Cardiac fibroblast (primary cell): ENCODE measurements at places on chromosomes 11 and 22.

DNA sequence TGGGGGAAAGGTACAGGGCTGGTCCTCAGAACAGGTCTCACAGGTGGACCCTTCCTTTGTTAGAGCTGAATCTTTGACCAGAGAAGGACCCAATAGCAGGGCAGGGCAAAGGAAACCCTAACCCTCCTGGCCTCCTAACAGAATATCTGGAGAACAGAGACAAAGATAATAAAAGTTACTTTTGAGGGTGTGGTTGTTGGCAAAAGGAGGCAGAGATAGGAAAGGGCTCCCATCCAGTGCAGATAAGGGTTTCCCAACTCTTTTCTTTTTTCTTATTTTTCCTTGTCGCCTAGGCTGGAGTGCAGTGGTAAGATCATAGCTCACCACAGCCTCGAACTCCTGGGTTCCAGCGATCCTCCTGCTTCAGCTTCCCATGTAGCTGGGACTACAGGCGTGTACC is 11.9 kb downstream of the PCSK7 start:
- no peak for DNase-seq

- no peak for DNase-seq
Measured at GRCh38 chr22:47806894-47807293, 1044.4 kb downstream of the TBC1D22A start.

DNA sequence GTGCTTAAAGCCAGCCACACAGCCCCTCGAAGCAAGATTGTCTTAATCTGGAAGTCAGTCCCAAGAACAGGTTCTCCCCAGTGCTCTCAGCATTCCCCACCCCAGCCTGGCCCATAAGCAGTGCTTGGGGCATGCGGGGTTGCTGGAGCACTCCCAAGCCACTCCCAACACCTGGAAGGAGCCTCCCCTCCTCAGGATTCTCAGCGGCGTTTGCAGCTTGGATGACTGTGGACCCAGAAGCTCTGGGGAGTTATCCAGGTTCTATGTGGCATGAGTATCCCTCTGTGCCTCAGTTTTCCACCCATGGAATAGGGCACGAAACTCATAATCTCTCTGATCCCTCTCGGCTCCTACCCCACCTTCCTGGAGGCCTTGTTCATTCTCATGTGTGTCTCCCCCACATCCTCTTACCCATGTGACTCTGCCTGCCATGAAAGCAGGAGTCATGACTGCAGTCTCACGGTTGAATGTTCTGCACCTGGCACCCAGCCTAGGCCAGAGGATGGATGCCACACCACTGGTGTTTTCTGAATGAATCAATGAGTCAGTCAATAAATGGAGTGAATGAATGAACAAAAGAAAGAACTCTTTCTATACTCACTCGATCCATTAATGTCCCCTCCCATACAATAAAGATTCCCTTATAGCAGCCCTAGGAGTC is 33.4 kb upstream of the WNT7B start:
- peak; percentile 78 for DNase-seq

DNA sequence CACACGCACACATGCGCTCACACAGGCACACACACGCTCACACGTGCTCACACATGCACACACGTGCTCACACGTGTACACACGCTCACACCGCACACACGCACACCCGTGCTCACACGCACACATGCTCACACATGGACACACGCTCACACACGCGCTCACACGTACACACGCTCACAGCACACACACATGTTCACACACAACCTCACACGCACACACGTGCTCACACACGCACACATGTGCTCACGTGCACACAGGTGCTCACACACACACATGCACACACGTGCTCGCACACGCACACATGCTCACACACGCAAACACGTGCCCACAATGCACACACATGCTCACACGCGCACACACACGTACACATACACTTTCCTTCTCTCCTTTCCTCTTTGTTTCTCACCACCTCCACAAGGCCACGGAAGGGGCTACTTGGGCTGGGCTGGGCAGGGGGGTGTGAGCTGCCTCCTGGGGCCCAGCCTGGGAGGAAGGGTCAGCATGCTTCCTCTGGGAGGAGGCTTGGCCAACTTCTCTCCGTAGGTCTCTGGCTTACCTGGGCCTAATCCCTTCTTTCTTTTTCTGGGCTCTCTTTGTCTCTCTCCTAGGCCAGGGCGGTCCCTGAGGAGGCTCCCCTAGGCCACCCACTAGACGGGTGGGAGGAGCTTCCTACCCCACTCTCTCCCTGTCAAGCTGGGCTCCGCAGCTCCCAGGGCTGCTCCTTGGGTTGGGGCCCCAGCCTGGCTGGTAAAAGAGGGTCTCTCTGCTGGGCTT is 34.5 kb upstream of the PARVG start:
- DNase-seq: no peak

GRCh38 chr11:60211206-60211605 is 28.3 kb upstream of the MS4A6A start:
- no peak for DNase-seq

DNA sequence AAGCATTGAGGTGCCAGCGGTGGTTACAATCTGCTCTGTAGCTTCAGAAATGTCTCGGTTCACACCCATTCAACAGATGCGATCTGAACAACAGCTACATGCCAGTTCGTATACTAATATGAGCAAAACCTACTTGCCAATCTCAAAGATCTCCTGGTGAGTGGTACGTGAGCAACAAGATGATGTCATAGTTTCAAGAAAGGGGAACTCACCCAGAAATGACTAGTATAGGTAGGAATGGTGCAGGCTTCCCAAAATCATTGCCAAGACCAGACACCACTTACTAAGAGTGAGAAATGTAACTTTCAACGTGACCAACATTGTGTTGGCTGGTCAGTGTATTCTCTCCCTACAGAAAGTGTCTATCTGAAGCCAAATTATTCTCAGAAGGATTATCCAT is 31.1 kb downstream of the OR6Q1 start:
- DNase-seq: peak; percentile 95

DNA sequence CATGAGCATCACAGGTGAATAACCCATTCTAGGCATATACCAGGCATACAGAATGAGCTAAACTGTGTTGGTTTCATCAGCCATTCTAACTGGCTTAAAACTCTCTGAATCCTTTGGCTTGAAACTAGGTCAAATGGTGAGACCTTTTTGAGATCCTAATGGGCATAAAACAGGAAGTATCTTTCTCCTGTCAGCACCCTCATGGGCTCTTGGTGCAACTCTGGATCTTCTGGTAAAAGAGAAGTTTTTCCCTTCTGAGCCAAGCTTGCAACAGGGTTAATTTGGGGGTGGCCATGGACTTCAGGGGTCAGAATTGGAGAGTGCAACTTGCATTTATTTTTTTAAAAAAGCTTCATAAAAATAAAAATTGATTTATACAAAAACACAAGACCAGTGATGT is 67.9 kb upstream of the GRAMD1B start:
- DNase-seq: no peak

- no peak for DNase-seq
Measured at GRCh38 chr22:38073150-38074130, 10.5 kb downstream of the SLC16A8 start.

DNA sequence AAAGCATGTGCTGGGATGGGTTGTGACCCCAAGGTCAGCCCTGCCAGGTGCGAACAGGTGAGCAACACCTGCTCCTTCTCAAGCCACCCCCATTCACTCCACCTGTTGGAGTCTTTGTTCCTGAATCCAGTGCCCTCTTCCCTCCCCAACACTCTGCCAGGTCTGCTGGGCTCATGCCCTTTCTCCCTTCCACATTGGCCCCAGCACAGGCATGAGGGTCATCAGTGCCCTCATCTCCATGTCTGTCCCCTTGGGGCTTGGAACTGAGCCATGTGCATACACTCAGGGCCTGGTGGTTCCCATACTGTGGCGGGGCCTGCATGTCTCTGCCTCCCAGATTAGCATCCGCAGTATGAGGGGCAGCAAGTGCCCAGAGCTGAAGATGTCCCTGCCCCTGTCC is 19.1 kb downstream of the RFPL2 start:
- no peak for DNase-seq

DNA sequence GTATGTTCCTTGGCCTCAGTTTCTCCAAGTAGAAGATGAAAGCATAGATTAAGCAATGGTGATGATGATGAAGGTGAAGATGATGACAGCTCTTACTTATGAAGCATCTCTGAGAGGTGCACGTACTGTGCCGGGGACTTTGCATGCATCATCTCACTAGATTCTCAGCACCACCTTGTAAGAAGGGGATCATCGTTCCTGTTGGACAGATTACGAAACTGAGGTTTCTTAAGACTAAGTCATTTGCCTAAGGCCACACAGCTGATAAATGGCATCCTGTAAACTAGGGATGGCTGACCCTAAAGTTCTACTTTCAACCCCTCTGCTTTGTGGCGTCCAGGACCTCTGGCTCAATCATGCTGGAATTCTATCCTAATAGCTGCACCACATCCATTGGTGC is 8.7 kb downstream of the MS4A15 start:
- no peak for DNase-seq

GRCh38 chr11:130094614-130095013 is 24.9 kb downstream of the APLP2 start:
- no peak for DNase-seq

DNA sequence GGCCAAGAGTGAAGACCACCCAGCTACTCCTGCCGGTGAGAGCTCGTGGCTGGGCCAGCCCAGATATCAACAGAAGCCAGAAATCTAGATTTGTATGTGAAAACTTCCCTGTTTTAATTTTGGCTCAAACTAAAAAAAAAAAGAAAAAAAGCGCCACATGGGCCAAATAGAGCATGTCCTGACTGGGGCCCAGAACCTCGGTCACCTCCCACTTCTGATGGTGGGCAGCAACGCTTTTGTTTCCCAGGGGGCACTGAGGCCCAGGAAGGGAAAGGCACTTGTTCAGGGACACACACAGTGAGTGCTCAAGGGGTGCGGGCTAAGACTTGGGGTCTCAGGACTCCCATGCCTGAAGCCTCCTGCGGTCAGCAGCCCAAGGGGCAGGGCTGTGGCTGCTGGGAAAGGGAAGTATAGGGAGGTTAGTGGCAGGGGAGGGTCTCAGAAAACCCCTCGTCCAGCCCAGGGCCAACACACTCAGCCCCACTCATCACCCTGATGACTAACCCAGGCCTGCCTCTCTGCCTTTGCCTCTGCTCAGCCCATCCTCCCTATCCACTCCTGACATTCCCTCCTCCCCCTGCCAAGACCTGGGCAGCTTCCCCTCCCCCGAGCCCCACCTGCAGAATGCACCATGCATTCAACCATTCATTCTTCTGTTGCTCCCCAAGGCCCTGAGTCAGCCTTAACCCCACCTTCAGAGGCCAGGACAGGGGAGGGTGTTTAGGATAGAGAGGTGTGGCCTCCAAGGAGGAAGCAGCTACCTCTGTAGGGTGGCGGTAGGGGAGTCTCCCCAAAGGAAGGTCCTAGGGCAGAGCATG is 30.0 kb upstream of the TCF20 start:
- DNase-seq: no peak

GRCh38 chr11:313304-313786 is 495 bp upstream of the IFITM1 start:
- no peak for DNase-seq

GRCh38 chr11:36162006-36162882 is 127.0 kb downstream of the COMMD9 start:
- DNase-seq: no peak

DNA sequence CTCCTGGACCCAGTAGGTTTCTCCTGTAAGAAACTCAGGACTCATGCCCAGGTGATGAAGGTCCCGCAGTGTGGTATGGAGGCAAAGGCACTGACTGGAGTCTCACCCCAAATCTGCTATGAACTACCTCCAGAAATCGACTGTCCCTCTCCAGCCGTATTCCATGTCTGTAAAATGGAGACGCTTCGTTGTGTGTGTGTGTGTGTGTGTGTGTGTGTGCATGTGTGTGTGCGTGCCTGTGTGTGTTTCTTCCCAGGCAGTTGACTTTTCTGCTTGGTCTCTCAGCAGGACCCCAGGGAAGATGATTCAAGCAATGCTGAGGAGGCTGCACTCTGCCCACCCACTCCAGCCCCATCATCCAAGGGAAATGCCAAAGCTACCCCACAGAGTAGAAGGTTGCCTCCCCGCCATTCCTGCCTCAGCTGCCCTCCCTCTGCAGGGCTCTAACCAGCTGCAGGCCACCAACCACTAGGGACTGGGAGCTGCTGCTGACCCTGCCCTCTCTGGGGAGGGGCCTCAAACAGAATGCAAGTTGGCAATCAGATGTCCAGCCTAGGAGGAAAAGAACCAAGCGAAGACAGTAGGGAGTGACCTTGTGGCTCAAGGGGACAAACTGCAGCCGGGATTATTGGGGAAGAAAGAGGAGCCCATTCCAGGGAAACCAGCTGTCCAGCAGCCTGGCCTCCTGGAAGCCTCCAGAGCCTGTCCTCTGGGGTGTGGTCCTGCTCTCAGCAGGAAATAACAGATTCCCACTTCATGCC is 56.2 kb downstream of the SLC22A12 start:
- DNase-seq: no peak

- DNase-seq: no peak
Measured at GRCh38 chr11:76277298-76278175, 71.2 kb upstream of the WNT11 start.

- DNase-seq: peak; percentile 32
Measured at GRCh38 chr11:69080257-69080995, 31.7 kb downstream of the TPCN2 start.

GRCh38 chr11:103829596-103829995 is 206.8 kb upstream of the DDI1 start:
- DNase-seq: no peak

- DNase-seq: no peak
Measured at GRCh38 chr22:49862496-49862776, 8.8 kb downstream of the ZBED4 start.

DNA sequence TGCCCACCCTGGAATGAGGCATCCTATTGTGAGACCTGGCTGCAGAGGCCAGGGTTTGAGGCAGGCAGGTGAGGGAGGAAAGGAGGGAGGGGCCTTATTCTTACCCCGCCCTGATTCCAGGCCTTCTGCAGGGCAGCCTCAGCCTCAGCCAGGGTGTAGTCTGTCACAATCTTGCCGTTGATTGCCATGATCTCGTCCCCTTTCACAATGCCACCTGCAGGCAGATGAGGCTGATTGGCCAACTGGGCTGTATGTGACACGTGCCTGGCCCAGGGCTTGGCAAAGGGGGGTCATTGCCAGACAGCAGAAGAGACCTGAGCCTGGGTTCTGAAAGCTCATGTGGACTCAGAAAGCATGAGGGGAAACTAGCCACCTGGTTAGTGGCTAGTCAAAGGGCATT is 21.4 kb upstream of the ABCC8 start:
- DNase-seq: no peak

- no peak for DNase-seq
Measured at GRCh38 chr11:2531987-2532703, 87.3 kb downstream of the KCNQ1 start.

- no peak for DNase-seq
Measured at GRCh38 chr11:81246941-81247340, 1486.7 kb downstream of the FAM181B start.

DNA sequence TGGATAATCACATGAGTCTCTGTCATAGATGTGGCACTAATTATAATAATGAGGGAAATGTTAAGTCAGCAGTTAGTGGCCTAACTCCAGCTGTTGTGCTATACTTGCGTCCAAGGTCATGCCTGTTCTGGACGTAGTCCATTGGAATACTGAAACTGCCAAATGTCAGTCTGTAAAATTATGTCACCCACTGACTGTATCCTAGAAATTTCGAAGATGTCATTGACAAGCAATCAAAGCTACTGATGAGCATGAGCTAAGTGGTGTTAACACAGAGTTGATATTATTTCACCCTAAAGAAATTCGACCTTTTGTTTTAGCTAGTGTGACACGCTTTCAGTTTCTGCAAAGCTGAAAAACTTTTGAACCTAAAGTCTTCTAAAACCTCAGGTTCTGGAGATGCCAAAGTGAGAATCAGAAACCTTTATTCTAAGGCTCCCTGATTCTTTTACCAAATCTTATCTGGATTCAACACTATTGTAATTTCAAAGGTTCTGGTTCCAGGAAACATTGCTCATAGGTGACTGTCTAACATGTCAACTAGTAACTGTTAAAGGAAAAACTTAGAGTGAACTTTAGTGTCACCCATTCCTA is 14.9 kb upstream of the ME3 start:
- peak; percentile 22 for DNase-seq
